ENCODE measurements at places on chromosomes 12 and 14.

DNA sequence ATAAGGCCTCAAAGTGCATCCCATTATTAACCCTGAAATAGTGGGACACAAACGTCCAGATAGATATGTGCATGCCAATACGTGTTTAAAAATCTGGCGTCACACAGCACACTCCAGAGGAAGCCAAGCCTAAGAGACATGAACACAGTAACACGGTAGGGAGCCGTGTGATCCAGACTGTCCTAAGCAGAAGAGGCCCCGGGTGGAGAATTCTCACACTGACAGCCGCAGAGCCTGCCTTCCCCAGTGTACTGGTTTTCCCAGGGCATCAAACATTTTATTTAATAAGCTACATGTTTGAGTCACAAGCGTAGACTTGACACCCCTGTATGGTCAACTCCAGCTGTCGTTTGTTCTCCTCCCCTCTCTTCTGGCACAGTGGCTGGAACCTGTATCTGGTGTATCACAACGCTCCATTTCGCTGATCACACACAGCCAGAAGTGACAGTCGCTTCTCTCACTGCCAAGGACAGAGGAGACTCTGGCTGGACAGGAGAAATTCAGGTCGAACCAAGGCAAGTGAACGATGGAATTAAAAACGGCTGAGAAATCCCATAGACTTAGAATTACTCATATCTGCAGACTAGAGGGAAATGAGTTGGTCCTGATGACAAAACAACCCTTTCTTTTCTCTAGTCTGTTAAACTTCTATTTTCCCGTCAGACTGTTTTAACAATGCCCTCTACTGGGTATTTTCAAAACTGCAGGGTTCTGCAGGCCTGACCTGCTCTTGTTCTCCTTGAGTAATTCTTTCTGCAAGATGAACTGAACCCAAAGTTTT is 359.9 kb downstream of the RGS6 start:
- peak; percentile 20 for DNase-seq

- DNase-seq = no peak
These were observed 19.0 kb downstream of the SUSD6 start for GRCh38 chr14:69630360-69630759.

DNA sequence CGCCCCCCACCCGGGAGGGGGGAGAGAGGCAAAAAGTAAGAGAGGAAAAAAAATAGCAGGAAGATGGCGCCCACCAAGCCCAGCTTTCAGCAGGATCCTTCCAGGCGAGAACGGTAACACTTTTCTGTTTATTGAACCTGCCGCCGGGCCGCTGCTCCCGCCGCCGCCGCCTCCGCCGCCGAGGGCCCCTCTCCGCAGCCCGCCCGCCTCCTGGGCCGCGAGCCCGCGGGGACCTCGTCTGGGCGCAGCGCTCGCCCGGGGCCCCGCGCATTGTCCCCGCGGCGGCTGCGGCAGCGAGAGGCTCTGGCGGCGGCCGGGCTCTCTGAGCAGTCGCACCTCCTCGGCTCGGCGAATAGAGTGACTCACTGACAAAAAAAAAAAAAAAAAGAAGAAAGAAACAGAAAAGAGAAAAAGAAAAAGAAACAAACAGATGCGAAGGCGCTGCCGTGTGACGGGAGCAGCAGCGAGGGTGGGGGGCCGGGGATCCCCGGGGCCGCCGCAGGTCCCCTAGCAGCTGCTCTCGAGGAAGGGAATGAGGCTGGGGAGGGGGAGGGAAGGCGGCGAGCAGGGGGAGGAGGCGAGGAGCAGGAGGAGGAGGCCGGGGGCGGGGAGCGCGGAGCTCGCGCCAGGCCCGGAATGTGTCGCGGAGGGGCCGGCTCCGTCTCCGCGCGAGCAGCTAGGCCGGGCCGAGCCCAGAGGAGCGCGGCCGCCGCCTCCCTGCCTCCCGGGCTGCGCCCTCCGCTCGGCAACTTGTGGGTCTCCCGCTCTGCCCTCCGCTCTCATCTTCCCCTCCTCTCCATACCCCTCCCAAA is 781 bp downstream of the NPAS3 start:
- DNase-seq = peak; percentile 1

GRCh38 chr12:46965137-46965536 is 114.3 kb upstream of the PCED1B start:
- DNase-seq = no peak

DNA sequence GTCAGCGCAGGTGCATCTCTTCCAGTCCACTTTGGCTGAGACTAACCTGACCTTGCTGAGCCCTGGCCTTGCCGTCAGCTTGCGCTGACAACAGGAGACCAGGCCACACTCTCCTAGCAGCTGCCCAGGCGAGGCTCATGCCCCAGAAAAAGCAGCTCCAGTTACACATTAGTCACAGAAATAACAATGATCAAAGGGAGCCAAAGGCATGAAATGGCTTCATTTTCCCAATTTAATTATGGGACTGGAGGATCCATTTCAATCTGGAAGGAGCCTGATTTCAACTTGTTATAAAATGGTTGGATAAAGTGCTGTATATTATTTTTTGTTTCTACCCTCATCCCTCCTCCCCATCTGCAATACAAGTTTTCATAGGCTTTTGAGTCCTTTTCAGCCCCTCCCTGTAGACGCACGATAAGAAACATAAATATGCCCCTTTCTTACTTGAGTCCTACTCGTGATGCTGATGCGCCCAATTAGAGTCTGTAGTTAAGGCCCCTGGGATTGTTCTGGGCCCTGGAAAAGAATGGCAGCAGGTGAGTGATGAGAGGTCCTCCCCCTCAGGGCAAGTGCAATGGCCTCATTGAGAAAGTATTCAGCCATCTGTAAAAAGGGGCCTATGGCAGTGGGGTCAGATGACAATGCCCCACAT is 376.0 kb downstream of the C12orf75 start:
- DNase-seq = no peak

- no peak for DNase-seq
These were observed 155.6 kb upstream of the TMCC3 start for GRCh38 chr12:94805749-94806529.

DNA sequence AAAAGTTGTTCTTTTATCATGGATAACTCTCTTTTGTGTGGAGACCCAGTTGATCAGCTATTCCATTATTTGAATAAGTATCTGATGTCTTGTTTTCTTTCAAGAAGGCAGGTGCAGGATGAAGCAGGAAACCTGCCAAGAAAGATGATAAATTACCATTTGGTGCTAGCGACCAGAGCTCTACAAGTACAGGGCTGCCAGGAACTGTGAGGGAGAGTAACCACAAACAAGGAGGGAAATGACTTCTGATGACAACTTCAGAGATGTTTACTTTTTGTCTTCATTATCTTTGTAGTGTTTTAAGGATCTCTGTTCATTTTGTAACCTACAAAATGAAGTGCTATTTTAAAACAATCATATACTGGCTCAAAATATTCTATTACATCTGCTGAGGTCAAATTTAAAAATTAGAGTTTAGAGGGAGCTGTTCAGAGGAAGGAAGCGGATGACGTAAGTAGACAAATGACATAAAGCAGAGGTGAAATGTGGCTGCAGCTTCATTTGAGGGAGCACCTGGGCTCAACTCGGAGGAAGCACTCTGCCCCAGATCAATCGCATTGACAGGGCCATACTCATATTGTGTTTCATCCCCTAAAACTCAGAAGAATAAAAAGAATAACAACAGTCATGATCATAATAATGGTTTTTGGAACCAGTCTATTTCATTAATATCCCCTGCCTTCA is 226.8 kb downstream of the C12orf42 start:
- no peak for DNase-seq

DNA sequence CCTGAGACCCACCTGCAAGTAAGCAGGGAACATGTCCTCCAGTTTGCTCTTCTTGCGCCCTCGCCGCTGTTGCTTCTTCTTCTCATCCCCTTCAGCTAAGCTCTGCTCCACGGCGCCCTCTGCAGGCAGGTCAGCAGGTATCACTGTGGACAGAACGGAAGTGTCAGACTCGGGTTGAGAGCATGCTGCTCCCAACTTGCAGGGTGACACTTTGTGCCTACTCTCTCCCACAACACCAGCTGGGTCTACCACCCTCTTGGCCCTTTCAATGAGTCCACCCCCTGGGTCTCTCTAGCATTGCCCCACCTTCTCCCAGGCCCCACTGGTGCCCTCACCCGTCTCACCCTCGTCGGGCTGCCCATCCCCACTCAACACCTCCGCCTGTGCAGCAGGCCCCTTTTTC is 16.7 kb downstream of the KMT2D start:
- DNase-seq = peak; percentile 75

DNA sequence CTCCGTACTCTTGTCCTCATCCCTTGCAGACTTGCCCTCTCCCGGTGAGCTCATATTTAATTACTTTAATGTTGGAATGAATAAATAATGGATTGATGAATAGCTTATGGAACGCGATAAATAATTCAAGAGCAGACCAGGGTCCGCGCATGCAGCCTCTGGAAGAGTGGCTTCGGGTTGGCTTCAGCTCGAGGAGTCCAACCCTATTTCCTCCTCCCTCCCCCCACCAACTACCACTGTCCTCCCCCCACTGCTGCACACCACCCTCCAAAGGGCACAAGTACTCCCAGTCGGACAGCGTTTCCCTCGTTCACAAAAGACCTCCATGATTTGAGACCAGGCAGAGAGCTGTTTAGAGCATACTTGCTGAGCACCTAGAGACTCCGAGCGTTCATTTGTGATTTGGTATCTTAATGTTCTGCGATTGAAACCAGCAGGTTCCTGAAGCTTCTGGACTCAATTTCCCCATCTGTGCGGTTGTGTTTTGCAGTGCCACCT is 647 bp upstream of the SIX1 start:
- DNase-seq = no peak

DNA sequence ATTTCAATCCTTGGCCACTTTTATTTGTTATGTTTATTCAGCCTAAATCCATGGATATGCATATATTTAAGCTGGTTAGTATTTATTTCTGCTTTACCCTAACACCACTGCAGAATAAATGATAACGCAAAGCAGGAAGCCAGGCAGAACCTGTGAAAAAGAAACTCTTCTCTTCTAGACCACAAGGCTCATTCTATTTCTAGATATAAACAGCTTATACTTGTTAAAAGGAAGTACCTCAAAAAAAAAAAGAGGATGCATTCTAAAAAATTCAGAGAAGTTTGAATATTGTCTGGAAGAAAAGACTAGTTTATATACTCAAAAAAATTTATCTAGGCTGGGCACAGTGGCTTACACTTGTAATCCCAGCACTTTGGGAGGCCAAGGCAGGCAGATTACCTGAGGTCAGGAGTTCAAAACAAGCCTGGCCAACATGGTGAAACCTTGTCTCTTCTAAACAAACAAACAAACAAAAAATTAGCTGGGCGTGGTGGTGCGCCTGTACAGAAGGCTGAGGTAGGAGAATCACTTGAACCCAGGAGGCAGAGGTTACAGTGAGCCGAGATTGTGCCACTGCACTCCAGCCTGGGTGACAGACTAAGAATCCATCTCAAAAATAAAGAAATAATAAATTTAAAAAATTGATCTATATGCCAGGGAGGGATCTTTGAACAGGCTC is 55.8 kb downstream of the GALNT4 start:
- DNase-seq = no peak
